ENCODE measurements at places on chromosomes 5 and 9.

GRCh38 chr5:92147266-92147665 lies 764.1 kb upstream of the ARRDC3 start:
- DNase-seq: no peak

- no peak for DNase-seq
Measured at GRCh38 chr5:91311697-91312501, 71.2 kb downstream of the ARRDC3 start.

- peak; percentile 11 for DNase-seq
Measured at GRCh38 chr9:13088720-13089427, 190.6 kb downstream of the MPDZ start.

- no peak for DNase-seq
Measured at GRCh38 chr9:86046930-86047341, 52.4 kb downstream of the GOLM1 start.

DNA sequence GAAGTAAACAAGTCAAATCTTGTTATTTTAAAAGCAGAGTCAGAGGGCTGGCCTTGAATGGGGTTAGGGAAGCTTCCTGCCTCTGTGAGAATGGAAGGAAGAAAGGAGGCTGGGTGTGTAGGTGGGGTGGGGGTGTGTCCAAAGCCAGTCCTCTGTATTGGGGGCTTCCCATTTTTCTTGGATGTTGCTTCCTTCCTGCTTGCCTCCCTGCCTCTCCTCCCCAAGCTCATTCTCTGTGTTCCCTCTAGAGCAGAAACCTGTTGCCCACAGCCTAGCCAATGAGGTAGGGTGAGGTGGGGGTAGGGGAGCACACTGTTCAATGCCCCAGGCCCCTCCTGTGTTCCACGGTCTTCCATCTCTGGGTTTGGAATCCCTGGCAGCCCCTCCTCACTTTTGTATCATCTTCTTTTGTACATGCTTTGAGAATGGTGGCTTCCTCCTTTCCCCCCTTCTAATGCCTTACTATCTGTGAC lies 39.7 kb downstream of the SNX24 start:
- DNase-seq: no peak

Measured in SHP77 treated with DMSO at 0.1 percent for 48 hours (cell line).